ENCODE measurements at places on chromosomes 2 and 18.

DNA sequence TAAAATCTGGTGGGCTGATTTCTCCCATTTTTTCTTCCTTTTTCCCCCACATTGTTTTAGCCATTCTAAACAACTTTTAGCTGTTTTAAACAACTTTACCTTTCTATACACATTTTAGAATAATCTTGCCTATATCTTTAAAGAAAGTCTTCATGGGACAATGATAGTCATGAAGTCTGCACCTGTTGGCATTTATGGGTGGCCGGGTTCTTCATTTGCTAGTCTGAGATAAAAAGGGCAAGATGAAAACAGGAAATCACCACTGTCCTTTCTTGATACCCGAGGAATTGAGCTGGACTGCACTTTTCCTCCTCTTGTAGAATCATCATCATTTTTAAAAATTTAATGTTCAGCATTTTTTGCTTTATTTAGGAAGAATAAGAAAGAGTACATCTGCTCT, 104.5 kb downstream of the ATP9B start:
- no peak for DNase-seq

DNA sequence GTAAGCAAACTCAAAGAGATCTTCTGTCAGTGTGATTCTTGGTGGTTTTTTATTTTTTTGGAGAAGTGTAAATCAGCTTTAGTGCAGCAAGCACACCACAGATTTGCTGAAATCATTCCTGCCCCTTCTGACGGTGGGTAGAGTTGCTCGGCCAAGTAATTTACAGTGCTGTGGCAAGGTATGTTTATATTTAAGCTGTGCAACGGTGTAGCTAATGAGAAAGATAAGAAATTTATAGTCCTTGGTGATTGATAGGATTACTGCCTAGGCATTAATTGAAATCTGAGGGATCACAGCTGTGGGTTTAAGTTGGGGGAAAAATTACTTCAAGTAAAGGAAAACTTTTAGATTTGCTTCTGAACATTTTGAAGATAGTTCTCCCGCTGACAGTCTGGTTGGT, 286.6 kb downstream of the AGAP1 start:
- no peak for DNase-seq

GRCh38 chr2:187924293-187924692, 367.4 kb upstream of the GULP1 start:
- DNase-seq: no peak

DNA sequence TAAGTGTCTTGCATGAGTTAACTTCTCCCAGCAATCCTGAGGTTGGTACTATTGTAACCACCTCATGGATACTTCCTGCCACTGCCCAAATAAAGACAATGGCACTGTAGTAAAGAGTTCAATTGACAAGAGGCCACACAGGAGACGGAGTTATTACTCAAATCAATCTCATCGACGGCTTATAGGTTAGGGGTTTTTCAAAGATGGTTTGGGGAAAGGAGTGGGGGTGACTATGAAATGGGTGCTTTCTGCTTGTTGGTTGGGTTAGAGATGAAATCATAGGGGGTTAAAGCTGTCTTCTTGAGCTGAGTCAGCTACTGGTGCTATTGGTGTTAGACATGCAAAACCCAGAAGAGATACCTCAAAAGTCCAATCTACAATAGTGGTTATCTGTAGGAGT, 1258.0 kb upstream of the ZEB2 start:
- DNase-seq: no peak

GRCh38 chr18:37668971-37669747, 103.6 kb upstream of the CELF4 start:
- DNase-seq: peak; percentile 39

- DNase-seq: no peak
Measured at GRCh38 chr2:139514951-139515350, 734.8 kb upstream of the NXPH2 start.

- DNase-seq: no peak
Measured at GRCh38 chr2:113061896-113062770, 3.1 kb downstream of the IL36RN start.

- no peak for DNase-seq
Measured at GRCh38 chr2:120381192-120381591, 35.3 kb downstream of the INHBB start.

Measured in osteoblast (primary cell).